Inflammatory macrophage treated with lipopolysaccharide for 1 hour (primary cell): ENCODE measurements at places on chromosomes 2 and 18.

- no peak for DNase-seq
Measured at GRCh38 chr2:164554487-164554886, 66.8 kb downstream of the GRB14 start.

GRCh38 chr2:216503159-216503629 is 4.5 kb downstream of the RPL37A start:
- no peak for DNase-seq

DNA sequence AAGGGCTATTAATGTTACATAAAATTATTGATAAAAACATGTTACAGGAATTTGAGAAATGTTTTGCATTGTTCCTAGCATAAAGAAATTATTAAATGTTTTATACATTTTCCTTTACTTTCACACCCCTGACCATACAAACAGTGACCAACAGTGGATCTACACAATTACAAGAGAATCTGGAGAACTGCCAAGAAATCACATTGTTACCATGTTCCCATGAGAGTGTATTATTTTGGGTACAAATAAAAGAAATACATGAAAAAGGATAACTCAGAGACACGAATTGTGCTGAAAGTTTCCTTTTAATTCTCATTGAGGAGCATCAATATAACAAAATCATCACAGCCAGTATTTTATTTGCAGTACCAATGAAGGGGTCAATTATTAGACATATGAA is 150.1 kb downstream of the WDPCP start:
- DNase-seq: no peak

GRCh38 chr2:67466734-67467133 is 69.6 kb downstream of the ETAA1 start:
- no peak for DNase-seq

DNA sequence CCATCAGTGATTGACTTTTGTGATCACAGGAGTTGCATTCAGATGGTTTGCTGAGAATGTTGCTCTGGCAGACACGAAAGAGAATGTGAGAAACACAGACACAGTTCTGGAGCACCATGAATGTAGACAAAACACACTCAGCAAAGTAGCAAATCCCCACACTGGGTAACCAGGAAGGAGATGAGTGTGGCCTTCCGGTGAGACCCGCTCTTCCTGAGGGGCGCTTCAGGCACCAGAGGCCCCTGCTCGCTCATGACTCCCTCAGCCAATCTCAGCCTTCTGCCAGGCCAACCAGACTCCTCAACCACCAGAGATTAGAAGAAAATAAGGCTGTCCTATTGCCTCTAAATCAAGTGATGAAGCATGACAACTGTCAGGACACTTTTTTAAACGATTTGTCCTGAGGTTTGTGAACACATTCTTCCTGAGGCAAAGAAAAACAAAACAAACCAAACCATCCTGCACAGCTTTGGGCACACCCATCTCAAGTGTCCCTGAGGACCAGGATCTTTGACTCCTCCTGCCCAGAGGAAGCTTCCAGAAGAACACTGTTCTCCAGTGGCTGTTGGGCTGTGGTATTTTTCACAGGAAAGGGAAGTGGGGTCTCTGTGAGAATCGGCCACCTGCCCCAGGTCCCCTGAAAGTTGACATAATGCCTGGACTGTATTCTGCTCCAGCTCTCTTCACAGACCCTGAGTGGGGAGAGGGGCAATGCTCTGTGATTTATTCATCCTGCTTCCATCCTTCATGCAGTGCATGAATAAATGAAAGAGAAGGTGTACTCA is 152.8 kb downstream of the BCL11A start:
- DNase-seq: no peak

DNA sequence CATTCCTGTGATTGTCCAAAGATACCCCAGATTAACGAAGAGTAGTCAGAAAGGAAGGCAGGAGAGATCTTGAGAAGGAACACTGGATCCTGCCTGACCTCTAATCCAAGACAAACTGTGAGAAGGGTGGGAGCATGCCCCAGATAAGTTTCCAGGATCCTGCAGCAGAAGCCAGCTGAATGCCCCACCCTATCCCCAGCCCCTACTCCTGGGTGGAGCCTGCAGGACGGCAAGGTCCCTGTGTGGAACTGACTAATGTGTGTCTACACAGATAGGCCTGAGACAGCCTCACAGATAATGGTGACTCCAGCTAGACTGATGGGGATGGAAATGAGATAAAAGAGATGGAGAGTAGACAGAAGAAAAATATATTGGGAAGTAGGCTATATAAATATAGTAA is 174.3 kb downstream of the PDE1A start:
- no peak for DNase-seq

DNA sequence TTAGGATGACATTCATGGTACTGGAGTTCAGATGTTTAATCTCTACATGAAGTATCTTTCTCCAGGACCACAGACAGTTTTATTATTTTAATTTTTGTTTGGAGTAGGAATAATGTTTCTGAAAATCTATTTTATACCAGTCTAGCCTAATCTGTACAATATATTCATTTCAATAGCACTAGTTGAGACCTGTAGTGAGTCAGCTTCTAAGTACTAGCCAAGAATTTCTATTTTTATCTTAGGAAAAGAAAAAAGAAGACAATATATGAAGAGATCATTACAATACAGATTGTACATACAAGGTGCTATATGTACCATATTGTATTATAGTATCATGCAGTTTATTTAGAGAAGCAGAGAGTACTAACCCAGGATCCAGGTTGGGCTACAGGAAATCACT is 826.9 kb upstream of the PIK3C3 start:
- no peak for DNase-seq

GRCh38 chr2:11709293-11709692 is 37.1 kb upstream of the LPIN1 start:
- DNase-seq: no peak

DNA sequence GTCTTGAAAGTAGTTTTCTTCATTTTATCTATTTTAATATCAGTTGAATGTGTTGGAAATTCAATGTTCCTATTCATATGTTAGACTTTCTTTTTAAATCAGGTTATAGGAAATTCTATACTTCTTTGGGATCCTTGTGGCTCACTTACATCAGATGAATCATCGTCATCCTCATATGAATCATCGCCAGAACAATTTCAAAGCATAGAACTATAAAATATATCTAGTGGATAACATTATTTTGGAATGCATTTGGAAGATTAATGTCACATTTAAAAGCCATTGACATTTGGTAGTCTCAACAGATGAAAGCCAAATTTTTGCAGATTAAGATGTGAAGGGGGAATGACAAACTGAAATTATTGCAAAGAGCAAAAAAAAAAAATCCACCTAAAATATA is 94.1 kb downstream of the FAM161A start:
- peak; percentile 59 for DNase-seq

DNA sequence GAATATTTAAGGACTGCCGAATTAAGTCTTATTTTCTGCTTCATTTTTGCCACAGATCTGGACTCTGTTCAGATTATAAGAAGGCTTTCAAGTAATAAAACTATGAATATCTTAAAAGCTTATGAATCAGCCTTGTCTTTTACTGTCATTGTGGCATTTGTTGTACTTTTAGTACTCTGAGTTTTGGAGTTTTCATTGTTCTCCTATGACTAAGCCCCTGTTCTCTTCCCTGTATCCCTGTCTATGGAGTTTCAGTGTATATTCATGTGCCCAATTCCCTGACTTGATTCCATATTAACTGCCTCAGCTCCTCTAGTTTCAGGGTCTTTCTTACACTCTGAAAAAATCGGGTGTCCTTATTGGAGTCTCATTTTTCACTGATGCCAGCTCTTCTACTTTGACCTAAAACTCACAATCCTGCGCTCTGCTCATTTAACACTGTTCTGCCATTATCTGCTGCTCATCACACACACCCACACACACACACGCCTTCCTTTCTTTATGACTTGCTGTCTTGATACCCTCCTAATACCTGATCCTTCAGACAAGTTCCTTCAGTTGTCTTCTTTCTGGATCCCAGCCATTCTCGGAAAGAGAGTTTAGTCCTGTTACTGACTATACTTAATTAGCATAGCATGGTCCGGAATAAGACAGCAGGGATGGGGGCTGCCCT is 511.8 kb downstream of the CPS1 start:
- DNase-seq: no peak

DNA sequence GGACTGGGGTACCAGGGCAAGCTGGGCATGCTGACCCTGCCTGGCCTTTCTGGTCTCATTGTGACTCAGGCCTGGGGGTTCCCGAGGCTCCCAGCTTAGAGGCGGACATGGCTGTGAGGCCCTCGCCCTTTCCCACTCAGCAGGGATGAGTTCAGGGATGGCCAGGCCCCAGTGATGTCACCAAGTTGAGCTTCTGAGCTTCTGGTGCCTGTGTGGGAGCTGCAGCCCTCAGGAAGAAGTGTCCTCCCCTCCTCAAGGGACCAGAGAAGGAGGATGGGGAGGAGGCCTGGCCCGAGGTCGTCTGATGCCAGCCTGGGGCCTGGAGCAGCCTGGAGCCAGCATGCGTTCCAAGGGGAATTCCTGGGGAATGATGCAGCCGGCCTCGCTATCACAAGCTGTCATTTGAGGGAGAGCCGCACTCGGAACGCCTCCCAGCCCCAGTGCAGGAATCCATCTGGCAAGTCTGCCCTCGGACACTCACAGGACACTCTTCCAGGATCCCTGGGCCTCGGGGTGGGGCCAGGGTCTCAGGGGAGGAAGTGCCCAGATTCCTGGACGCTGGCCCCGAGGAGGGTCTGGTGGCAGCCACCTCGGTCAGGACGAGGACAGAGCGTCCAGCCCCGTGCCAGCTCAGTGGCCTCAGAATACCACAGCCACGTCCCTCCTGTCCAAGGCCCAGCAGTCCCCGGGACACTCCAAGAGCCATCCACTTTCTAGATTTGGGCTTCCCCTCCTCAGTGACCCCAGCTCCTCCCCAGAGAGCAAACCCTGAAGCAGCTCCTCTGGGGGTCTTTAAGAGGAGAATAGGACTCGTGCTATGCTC is 61.2 kb upstream of the GPC1 start:
- DNase-seq: no peak

DNA sequence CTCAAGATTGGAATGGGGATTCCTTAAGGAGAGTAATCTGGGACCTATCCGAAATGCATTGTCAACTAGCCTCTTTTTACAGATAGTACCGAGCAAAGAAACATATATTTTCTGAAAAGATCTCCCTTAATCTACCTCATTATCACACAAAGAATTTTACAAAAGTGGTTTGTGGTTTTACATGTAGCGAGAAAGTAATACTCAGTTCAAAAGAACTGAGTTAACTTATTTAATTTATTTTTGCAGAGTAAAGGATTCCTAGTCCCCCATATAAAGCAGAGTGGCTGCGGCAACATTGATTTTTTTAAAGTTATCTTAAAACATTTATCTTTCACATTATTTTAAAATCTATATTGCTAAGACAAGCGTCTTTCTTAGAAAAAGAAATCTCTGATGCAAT is 15.9 kb upstream of the SOS1 start:
- no peak for DNase-seq

DNA sequence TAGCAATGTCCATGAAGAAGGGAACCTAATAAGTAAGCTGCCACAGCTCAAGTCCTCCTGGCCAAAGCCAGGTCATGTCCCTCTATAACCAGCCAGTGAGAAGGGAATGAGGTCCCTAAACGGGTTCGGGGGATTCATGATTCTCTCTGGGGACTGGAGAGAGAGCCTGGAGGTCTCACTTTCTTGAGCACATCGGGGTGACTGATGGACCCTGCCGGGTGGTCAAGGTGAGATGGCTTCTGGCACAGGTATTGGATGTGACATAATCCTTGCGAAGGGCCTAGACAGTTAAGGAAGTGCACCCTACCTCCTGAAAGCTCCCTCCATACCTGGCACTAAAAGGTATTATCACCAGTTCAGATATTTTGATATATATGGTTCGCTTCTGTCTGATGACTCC is 45.7 kb downstream of the HRH4 start:
- no peak for DNase-seq

- DNase-seq: no peak
Measured at GRCh38 chr2:66377832-66378231, 57.1 kb upstream of the MEIS1 start.

DNA sequence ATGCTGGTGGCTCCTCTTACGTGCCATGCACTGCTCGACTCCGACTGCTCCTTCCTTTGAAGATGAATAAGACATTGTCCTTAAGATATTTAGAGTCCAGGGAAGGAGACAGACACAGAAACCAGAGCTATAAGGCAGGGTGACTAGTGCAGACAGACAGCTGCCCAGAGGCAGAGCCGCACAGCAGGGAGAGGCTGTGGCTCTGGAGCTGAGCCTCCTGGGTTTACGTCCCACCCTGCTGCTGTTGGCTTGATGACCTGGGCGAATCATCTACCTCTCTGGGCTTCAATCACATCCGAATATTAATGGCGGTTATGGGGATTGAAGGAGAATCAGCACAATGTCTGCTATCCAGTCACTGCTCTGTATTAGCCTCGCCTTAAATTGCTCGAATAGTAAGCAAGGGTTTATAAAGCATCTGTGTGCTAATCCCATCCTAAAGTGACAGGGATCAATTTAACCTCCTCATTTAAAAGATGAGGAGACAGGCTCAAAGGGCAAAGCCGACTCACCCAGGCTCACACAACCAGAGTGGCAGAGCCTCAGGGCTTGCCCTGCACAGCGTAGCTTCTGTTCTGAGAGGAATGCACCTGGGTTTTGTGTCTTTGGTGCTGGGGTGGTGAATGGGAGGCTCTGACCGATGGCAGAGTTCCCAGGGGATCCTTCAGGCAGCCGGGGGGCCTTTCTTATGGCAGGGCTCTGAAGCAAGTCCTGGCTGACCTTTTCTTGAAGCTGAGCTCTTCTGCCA is 284.1 kb downstream of the MYCN start:
- DNase-seq: no peak
